ENCODE measurements at places on chromosomes 3 and 15.
A peak's percentile ranks its signal among the peaks of the same experiment; 100 is the strongest.

DNA sequence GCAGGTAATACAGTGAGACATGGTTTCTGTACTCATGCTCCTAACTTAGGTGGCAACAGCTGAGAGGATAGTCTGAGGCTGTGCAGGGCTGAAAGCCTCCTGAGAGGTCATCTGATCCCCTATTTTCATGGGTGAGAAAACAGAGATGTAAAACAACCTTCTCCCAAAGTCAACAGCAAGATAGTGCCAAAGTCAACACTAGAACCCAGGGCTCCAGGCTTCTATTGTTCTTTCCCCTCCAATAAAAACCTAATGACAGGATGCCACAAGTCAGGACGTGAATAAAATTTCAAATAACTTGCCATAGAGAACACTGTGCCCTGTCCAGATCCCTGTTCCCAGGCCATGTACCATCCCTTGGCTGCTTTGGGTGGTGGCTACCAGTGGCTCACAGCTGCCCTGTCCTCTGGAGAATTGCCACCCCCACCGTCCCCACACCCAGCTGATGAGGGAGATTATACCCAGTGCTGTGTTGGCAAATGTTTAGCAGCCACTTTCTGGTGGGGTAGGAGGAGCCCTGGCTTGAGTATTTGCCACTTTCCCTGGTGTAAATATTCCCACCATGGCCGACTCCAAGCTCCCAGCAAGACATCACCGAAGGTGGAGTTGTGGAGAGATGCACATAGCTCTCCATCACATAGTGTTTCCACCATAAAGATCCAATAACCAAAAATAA is 54.8 kb downstream of the SRGAP3 start:
- DNase-seq = no peak

GRCh38 chr3:32626631-32627030 is 56.0 kb upstream of the DYNC1LI1 start:
- peak; percentile 41 for DNase-seq

DNA sequence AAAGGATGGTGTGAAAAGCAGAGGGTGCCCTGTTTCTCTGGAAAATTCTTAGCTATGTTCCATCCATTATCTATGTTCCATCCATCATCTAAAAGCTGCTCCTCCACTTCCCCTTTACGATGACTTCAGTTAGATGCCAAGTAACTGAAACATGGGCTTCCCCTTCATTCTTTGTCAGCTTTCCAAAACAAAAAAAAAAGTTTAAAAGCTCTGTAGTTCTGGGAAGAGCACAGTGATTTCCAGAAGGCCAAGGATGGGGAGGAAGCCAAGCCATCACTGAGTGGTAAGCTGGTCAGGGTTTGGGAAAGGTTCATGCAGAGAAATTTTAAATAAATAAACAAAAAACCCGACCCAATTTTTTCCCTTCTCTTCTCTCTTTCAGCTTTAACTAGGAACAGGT is 111.5 kb downstream of the CFAP44 start:
- DNase-seq = no peak

GRCh38 chr3:126110431-126111125 is 26.7 kb upstream of the SLC41A3 start:
- DNase-seq = no peak

GRCh38 chr15:83380682-83381081 is 66.5 kb upstream of the SH3GL3 start:
- DNase-seq = peak; percentile 56

- peak; percentile 27 for DNase-seq
These were observed 2.2 kb downstream of the MBNL1 start for GRCh38 chr3:152270937-152271336.

DNA sequence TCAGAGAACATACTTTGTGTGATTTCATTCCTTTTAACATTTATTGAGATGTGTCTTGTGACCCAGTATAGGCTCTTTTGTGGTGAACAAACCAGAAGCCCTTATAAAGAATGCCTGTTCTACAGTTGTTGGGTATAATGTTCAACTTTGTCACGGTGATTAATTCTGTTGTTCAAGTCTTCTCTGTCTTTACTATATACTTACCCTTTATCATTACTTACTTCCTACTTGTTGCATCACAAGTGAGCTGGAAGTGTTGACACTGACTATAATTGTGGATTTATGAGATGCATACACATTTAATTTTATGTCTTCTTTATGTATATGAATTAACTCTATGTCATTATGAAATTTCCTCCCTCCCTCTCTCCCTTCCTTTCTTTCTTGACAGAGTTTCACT is 59.7 kb upstream of the TBL1XR1 start:
- peak; percentile 27 for DNase-seq

- DNase-seq = peak; percentile 53
These were observed 20.6 kb downstream of the MYH15 start for GRCh38 chr3:108489776-108490175.

GRCh38 chr3:71120012-71120411 is 463.5 kb downstream of the FOXP1 start:
- no peak for DNase-seq

DNA sequence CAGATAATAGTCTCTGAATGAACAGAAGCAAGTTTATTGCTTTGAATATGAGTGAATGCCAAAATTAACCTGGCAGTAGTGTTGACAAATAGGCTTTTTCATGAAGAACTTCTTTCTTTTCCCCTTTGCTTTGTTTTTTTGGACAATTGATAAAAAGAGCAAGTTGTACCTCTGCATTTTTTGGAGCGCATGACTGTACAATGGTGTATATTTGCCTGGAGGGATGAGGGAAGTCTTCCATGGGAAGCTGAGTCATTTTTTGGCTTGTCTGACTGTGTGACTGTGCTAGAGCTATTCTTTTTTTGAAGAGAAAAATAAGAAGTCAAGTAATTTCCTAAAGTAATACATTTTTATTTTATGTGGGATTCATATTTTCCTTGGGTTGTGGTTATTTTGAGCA is 186.9 kb downstream of the KLHL25 start:
- DNase-seq = peak; percentile 73

- DNase-seq = no peak
These were observed 272.5 kb upstream of the LYSMD4 start for GRCh38 chr15:100005715-100006114.

DNA sequence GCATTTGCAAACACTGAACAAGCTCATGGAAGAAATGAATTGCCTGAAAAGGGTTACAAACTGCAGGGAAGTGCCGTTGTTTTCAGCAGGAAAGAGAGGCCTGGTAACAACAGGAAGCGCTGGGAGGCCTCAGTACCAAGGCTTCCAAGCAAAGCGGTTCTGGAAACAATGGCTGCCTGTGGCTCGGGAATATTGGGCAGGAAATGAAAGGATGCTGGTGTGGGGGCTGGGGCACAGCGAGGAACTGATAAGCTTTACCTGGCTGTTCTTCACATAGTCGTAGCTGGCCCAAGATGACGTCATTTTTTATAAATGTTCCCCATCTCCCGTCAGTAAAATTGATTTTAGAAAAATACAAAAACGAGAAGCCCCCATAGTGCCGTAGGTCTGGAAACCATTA is 55.9 kb downstream of the ARHGAP31 start:
- no peak for DNase-seq

DNA sequence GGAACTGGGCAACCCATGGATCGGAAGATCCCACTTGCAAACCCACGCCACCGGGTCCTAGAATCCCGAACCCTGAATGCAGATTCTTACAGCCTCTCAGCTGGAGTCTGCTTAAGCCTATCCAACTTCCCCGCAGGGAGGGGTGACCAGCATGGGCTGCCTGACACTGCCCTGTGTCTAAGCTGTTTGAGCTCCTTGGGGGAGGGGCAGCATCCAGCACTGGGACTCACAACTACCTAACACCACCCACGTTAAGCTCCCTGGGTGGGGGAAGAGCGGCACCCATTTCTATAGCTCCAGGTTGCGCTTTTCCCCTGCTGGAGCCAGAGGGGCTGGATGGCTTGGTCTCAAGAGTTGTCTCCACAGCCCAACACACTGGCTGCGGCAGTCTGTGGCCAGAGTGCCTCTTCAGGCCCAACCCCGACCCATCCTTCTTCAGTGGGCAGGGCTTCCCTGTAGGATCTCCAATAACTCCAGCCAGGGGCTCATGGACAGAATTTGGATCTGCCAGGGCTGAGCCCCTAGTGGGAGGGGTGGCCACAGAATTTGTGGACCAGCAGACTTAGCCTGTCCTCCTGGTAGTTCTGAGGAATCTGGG is 649.2 kb downstream of the TUSC7 start:
- no peak for DNase-seq

GRCh38 chr3:55816794-55817576 is 329.9 kb upstream of the WNT5A start:
- DNase-seq = no peak

GRCh38 chr15:74274470-74275038 is 38.4 kb downstream of the CCDC33 start:
- no peak for DNase-seq

DNA sequence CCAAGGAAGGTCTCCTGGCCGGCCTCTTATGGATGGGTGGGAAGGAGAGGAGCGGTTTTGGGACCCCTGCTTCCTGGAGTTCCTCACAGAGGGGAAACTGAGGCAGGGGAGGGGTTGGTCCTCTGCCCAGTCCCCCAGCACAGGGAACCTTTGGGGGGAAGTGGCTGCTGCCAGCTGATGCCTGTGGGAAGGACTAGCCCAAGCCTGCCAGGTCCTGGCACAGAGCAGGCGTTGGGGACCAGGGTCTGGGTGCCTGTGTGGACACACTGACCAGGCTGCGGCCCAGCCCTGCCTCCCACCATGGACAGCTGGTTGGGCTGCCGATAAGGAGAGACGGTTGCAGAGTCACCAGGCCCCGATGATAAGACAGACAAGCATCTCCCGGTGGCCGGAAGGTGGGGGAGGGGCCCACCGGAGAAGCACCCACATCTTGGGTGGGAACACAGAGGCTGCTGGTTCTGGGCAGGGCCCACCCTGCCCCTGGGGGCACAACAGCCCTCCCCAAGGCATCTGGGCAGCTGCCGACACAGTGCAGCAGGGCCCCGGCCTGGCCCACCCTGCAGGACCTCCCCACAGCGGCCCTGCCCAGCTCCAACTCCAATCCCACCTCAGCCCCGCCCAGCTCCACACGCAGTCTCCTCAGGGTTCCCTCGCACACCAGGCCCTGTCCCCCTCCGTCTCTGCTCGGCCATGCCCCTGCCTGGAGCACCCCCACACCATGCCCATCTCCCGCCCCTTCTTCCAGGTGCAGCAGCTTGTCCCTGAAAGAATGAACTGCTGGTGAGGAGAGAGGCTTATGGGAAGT is 50.7 kb downstream of the DNAJB8 start:
- no peak for DNase-seq

GRCh38 chr3:185149591-185149990 is 3.3 kb downstream of the C3orf70 start:
- no peak for DNase-seq

GRCh38 chr15:59186501-59186900 is 20.1 kb upstream of the LDHAL6B start:
- no peak for DNase-seq

All from fibroblast of skin of scalp (primary cell).